Dermis microvascular lymphatic vessel endothelial cell (primary cell): ENCODE measurements at places on chromosomes 5 and 9. TPM values are rescaled to one million over a fixed set of nuclear protein-coding genes. Genes with fewer than 3 reads are reported as not detected.

DNA sequence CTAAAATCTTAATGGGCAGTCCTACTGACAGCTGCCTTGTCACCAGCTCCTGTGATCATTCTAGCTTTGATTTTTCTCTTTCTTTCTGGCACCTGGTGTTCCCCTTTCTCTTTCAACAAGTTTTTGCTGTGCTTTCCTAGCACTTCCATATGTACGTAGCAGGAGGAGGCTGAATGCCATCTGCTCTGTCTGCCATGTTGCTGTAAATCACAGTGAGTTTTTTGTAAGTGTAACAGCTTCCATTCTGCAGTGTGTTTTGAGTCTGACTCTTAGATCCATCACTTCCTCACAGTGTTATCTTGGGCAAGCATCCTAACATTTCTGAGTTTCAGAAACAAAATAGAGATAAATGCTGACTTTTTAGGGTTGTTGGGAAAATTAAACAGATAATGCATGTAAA lies 247.9 kb downstream of the DOCK8 start:
- no peak for DNase-seq

GRCh38 chr5:16304846-16305245 lies 125.3 kb upstream of the MARCHF11 start:
- no peak for DNase-seq

GRCh38 chr5:74226716-74227485 lies 413.6 kb downstream of the ENC1 start:
- DNase-seq, result no peak

DNA sequence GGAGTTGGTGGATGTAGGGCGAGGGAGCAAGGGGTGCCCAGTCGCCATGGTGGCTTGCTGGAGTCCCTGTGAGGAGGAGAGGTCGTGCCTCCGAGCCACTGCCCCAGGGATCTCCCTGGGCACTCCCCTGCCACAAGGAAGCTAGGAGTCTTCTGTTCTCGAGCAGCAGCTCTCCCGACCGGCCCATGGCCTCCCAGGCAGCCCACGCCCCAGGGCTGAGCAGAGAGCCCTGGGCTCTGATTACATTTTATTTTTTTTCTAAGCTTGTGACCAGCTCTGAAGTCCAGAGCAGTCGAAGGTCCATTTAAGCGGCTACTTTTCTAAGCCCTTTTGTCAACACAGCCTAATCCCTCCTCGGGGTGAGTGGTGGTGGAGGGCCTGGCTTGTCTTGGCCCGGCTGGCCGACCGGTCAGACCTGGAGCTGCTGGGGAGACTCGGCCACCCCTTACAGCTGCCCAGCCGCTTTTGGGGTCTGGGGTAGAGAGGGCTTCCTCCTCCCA lies 2.1 kb downstream of the RXRA start:
- DNase-seq, result no peak

DNA sequence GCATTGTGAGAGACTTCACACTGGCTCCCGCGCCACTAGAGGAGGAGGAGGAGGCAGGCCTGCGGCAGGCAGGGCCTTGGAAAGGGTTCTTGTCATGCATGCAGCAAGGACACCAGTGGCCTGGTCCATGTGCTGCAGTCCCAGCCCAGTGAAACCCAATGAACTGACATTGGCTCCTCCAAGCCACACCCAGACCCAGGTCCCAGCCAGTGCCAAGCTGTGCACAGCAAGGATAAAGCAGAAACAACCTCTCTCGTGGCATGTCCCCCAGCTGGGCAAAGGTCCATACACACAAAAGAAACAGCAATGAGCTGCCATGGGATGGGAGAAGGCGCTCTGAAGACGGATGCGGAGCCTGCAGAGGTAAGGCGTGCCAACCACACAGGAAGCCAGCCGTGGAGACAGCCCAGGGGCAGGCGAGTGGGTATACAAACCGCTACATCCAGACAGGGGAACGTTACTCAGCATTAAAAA lies 89.2 kb downstream of the SEMA4D start:
- DNase-seq, result no peak

- no peak for DNase-seq
Measured at GRCh38 chr9:104842698-104843097, 78.8 kb downstream of the NIPSNAP3B start.

- DNase-seq, result no peak
Measured at GRCh38 chr9:117826837-117827236, 122.6 kb downstream of the TLR4 start.

GRCh38 chr5:173354645-173355044 lies 26.4 kb upstream of the STC2 start:
- DNase-seq, result no peak

DNA sequence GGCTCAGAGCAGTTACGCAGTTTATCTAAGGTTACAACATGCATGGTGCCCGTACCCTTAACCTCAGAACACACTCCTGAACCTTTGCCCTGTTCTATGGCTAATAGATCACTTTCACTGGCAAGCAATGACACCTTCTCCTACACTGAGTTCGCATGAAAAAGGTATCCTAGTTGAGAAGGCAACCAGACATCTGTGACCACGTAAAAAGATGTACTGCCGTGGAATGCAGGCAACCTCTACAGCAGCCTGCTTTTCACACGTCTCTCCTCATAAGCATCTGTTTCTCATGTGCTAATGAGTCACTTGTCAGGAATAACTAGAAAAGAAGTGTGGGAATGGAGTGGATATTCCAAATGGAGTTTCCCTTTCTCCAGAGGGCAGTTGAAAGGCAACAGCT lies 71.4 kb downstream of the FBXO38 start:
- no peak for DNase-seq

- no peak for DNase-seq
Measured at GRCh38 chr9:126015424-126015823, 268.3 kb downstream of the PBX3 start.

DNA sequence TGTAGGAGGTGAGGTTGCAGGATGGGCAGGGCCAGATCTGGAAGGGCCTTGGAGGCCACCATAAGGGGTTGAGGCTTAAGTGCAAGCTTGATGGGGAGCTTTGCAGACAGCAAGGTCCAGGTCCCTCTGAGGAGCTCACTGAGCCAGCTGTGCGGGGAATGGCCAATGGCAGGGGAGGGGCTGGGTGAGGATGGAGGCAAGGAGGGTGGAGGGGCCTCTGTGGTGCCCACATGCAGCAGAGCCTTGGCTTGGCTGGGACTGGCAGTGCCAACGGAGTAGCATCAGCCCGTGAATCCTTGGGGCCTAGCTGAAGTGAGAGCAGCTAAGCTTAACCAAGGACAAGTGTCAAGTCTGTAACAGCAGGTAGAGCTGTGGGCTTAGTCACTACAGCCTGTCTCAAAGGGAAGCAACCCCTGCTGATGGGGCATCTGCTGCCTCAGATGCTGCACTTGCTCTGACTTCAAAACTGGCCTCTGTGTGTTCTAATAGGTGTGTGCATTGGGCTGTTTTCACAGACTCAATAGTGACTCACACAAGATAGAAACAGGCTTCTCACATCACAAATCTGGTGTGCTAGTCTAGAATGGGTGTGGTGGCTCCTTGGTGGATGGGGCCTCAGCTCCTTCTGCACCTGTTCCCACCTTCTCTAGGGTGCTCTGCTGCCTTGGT lies 16.3 kb downstream of the GALNT12 start:
- DNase-seq, result no peak

- DNase-seq, result no peak
Measured at GRCh38 chr9:18296702-18297055, 177.3 kb upstream of the ADAMTSL1 start.

- DNase-seq, result no peak
Measured at GRCh38 chr5:178516504-178517235, 73.5 kb downstream of the COL23A1 start.

GRCh38 chr5:129912601-129913255 lies 8.5 kb downstream of the CHSY3 start:
- no peak for DNase-seq

DNA sequence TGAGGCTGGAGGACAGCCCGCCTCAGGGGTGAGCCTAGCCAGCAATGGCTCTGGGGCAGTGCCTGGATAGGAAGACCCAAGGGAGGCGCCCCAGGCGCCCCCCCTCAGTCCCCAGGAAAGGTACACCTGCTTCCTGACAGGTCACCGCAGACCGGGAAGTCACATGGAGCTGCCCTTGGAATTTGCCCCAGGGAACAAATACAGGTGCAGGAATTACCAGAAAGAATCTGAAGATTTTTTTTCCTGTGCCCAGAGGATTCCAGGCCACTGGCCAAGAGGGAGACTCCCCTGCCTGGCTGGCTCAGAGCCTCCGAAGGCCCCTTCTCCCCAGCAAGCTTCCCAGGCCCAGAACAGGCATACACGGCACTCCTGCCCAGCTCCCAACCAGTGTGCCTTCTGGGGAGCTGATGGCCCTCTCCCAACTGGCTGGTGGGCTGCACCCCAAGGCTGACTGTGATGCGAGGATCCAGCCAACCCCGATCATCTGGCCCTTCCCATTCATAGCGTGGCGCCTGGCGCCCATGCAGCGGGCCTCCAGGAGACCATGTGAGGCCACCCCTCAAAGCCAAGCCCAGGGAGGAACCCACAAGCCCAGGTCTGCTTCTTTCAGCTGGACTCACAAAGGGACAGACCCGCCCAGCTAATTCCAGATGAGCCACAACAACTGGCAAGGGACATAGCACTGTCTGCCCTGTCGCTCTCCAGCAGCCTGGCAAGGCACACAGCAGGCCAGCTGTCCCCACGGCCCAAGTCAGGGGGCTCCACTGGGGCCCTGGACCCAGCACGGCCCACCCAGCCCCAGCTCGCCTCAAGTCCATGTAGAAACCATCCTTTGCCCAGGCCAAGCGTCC lies 2.3 kb downstream of the TPRN start:
- no peak for DNase-seq

DNA sequence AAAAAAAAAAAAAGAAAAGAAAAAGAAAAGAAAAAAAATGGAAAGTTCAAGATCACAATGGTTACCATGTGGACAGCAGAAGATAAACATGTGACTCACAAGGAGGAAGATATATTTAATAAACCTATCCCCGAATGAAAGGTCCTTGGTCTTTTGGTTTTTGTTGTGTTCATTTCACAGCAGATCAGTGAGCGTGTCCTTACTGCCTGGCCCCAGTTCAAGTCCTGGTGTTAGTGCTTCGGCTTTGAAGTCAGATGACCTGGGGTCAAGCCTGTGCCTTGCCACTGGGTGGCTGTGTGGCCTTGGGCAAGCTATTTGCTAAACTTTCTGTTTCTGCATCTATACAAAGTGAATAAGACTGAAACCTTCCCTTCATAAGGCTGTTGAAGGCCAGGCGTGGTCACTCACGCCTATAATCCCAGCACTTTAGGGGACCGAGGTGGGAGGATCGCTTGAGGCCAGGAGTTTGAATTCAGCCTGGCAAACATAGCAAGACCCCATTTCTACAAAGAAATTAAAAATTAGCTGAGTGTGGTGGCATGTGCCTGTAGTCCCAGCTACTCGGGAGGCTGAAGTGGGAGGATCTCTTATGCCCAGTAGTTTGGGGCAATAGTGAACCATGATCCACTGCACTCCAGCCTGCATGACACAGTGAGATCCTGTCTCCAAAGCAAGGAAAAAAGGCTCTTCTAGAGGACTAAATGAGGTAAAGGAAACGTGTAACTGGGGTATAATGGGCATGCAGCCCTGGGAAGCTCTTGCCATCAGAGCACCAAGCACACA lies 94.5 kb upstream of the SPATA31D4 start:
- DNase-seq, result no peak

GRCh38 chr5:86684222-86684621 lies 66.5 kb downstream of the COX7C start:
- DNase-seq, result no peak

DNA sequence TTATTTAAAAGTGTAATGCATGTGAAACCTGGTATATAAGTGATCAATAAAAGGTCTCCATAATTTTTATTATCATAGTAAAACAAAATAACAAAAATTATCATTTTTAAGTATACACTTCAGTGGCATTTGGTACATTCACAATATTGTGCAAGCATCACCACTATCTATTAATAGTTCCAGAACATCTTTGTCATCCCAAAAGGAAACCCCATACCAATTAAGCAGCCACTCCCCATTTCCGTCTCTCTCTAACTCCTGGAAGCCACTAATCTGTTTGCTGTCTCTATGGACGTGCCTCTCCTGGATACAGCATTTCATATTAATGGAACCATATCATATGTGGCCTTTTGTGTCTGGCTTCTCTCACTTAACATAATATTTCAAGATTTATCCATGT lies 7.6 kb downstream of the OLFML2A start:
- no peak for DNase-seq

DNA sequence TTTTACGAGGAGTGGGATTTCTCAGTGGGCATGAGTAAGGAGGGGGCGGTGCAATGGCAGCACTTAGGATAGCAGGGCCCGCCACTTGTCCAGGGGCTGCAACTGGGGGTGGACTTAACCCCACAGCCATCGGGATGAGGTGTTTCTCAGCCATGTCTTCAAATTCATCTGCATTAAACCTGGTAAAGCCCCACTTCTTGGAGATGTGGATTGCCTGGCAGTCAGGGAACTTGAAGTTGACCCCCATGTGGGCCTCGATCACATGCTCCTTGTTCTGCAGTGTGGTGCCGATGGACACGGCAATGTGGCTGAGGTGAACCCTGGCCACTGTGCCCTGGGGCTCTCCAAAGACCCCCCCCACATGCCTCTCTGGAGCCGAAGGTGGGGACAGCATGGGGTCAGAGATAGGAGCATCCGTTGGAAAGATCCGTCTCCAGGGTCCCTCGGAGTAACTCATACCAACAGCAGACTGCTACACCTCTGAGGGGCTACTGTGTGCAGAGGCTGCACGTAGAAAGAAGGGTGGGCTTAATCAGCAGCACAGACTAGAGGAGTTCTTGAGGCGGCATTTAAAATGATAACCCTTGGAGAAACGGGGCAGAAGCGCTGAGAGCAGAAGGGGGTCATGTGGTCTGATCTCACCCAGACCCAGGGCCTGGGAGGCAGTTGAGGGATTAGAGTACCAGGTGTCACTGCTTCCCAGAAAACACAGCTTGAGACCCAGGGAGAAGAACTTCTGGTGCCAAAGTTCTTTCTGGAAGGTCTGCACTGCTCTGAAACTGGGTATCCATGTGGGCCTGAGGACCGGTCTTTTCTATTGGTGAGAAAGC lies 141.4 kb downstream of the MTX3 start:
- no peak for DNase-seq

Gene SLC25A46
- 61.5 and 63.0 TPM in 2 replicates for total RNA-seq

Gene SGCD
- total RNA-seq, result 0.64 and 6.2 TPM in 2 replicates

Gene ZNF367
- total RNA-seq, result 4.2 and 6.3 TPM in 2 replicates

Gene GRIA1
- under 0.01 TPM in 1 of 2 replicates, not detected in the other for total RNA-seq

Gene HAVCR1
- total RNA-seq, result not detected in 2 replicates

Gene PCDHGA7
- 0.64 and 1.5 TPM in 2 replicates for total RNA-seq

Gene COL15A1
- total RNA-seq, result 2.0 and 2.8 TPM in 2 replicates

Gene TNIP1
- total RNA-seq, result 69.1 and 93.1 TPM in 2 replicates

Gene IER5L
- total RNA-seq, result 11.2 and 22.8 TPM in 2 replicates

Gene SPAG8
- not detected in 2 replicates for total RNA-seq

Gene NACC2
- total RNA-seq, result 12.2 and 16.2 TPM in 2 replicates
